ENCODE measurements at places on chromosomes 12 and 14.

- no peak for DNase-seq
Observed at GRCh38 chr14:54848910-54849309, 53.7 kb downstream of the GCH1 start.

DNA sequence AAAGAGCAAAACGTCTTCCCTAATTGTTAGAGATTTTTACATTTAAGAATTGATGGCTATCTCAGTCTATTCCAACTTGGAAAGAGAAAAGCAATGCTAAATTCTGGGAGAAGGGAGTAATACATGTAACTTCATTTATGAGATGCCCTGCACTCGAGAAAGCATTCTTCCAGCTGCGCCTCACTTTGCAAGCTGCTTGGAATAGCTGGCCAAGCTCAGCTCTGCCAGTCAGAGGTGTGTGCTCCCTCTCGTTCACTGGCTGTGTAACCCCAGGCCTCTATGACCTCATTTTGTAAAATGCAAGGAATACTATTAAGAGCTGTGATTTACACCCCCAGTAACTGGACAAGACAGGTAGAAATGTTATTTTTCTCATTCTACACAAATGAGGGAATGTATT, 79.1 kb downstream of the OTX2 start:
- no peak for DNase-seq

- DNase-seq, result peak; percentile 34
Observed at GRCh38 chr12:49969027-49969426, 3.7 kb upstream of the AQP6 start.

GRCh38 chr14:78598046-78598920, 428.1 kb downstream of the NRXN3 start:
- peak; percentile 54 for DNase-seq

- no peak for DNase-seq
Observed at GRCh38 chr14:104933746-104934733, 9.4 kb downstream of the PLD4 start.

GRCh38 chr14:105929327-105930081, 403.1 kb downstream of the TMEM121 start:
- DNase-seq, result no peak

- no peak for DNase-seq
Observed at GRCh38 chr12:66555113-66555512, 123.8 kb downstream of the GRIP1 start.

DNA sequence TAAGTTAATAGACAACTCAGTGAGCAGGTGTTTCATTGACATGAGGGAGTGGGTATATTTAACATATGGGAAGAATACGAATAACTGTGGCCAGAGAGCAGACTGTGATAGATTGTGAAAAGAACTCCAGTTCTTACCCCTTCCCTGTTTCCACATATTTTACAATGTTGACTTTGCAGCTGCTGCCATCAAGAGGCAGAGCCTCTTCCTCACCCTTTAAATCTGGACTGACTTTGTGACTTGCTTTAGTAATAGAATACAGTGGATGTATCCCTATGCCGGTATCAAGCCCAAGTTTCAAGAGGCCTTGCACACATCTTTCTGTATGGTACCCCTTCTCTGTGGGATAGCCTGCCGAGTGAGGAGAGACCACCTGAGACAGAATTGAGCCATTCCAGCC, 356.7 kb downstream of the ETNK1 start:
- DNase-seq, result no peak

DNA sequence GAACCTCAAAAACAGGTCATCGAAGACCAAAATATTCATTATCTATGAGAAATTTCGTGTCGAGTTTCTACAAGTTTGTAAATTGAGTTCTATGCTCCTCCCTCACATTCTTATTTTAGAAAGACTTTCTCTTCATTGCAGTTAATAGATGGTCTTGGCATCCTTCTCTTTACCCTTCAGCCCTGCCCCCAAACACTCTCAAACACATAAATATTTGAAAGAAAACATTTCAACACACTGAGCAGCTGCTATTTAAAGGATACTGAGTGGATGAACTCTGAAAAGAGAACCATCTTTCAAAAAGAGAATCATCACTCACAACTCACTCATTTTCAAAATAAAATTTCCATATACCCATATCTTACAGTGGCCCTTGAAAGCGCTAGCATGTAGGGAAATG, 67.1 kb downstream of the NUAK1 start:
- DNase-seq, result no peak

GRCh38 chr12:105706973-105707334, 376.5 kb downstream of the C12orf75 start:
- no peak for DNase-seq

DNA sequence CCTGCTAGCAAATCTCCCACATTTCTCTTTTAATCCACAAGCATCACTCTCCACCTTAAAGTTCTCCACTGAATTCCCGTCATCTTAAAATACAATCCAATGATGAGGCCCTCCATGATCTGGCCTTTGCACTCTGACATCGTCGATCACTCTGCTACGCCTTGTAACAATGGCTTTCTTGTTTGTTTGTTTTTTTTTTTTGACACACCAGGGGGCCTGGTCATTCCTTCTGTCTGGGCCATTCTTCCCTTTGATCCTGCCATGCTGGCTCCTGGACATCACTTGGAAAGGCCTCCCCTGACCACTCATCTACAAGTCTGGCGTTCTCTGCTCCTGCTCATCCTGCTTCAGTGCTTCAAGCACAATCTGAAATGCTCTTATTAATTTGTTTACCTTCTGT, 233.5 kb downstream of the PPM1H start:
- DNase-seq, result no peak

- no peak for DNase-seq
Observed at GRCh38 chr14:59454139-59454538, 11.0 kb downstream of the GPR135 start.

All from hippocampal formation (tissue), 2 donors.